Naive thymus-derived CD8-positive, alpha-beta T cell (primary cell): ENCODE measurements at places on chromosomes 11 and 22.

DNA sequence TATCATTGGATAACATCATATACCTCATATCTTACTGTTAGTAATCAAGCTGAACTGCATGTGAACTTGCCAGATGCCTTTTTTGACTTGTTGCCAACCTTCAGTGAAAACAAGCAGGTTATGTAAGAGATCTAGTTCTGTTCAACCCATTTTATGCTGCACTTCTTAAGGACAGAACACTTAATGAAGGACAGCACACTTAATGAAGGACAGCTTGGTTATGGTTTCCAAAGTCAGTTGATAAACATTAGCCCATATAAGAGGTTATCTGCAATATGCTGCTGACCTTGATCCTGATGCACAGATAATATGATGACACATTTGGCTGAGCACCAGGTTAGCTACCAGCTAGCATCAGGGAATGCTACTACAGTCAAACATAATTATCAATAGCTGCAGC lies 358.7 kb upstream of the PDGFD start:
- DNase-seq, result no peak
- H3K4me1 ChIP-seq, result no peaks in the 10 kb centered on the region
- H3K27ac ChIP-seq, result no peak overlapping the region
- H3K27me3 ChIP-seq, result no peaks in the 10 kb centered on the region
- no peaks in the 10 kb centered on the region for H3K36me3 ChIP-seq

GRCh38 chr11:96234866-96235441 lies 108.0 kb downstream of the MAML2 start:
- peak overlapping the region; percentile 71 for H3K27ac ChIP-seq
- no peak for DNase-seq
- H3K27me3 ChIP-seq, result no peaks in the 10 kb centered on the region
- H3K4me3 ChIP-seq, result no peak overlapping the region
- H3K36me3 ChIP-seq, result peaks cover 27% of the 10 kb centered on the region
- H3K4me1 ChIP-seq, result peaks cover 58% of the 10 kb centered on the region

GRCh38 chr11:35122308-35122707 lies 16.7 kb upstream of the CD44 start:
- H3K36me3 ChIP-seq, result no peaks in the 10 kb centered on the region
- H3K27me3 ChIP-seq, result no peaks in the 10 kb centered on the region
- peak overlapping the region; percentile 9 for H3K4me3 ChIP-seq
- peak overlapping the region; percentile 87 for H3K27ac ChIP-seq
- peaks cover 63% of the 10 kb centered on the region for H3K4me1 ChIP-seq
- peak; percentile 47 for DNase-seq

GRCh38 chr11:79026803-79027445 lies 413.9 kb downstream of the TENM4 start:
- H3K4me3 ChIP-seq, result no peak overlapping the region
- peaks cover 14% of the 10 kb centered on the region for H3K27me3 ChIP-seq
- no peaks in the 10 kb centered on the region for H3K4me1 ChIP-seq
- DNase-seq, result no peak

DNA sequence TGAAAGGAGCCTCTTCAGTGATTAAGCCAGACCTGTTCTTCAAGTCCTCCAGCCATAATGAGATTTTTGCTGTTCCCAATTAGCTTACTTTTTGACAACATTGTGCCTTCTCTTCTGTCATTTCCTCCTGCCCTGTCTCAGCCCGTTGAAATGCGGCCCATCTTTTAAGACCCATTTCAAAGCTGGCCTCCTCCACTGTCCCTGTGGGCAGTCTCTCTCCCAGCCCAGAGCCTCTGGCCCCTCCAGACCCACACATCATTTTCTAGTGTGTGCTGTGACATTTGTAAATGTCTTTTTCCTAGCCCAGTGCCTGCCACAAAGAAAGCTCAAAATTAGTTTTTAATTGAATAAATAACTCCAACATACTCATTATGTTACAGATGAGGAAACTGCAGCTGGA lies 70.9 kb downstream of the BUD13 start:
- no peaks in the 10 kb centered on the region for H3K36me3 ChIP-seq
- no peaks in the 10 kb centered on the region for H3K4me1 ChIP-seq
- no peak for DNase-seq
- no peak overlapping the region for H3K4me3 ChIP-seq
- H3K27ac ChIP-seq, result no peak overlapping the region
- peaks cover 8% of the 10 kb centered on the region for H3K27me3 ChIP-seq

DNA sequence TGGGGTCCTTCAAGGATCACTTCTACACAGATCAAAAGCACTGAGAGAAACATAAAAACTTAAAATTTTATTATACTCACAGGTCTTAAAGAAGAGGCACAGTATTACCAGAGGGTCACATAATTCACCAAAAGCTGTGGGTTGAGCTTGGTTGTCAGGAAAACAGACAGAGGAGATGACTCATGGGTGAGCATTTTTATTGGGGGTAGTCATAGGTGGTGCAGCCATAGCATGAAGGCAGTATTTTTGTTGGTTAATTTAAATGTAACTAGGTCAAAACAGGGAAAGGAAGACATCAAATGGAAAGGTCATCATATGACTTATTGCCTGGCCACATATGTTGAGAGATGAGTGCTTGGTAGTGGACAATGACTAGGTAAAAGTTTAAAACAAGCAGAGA lies 24.2 kb downstream of the OR5B17 start:
- H3K27ac ChIP-seq, result no peak overlapping the region
- DNase-seq, result no peak
- H3K27me3 ChIP-seq, result peaks cover 20% of the 10 kb centered on the region

DNA sequence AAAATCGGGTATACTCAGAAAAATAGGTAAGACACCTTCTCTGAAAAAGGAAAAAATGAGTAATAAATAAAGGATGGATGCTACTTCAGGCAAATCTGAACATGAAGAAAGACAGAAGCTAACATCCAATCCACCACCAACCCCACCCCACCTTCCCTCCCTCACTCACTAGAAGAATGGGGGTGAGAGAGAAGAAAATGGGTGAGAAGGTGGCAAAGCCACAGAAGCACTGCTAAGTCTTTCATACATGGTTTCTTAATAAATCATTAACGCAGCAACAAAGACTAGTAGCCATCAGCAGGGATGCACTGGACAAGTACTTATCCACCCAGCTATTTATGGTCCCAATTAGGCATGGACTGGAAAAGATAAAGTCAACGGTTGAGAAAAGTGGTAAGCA lies 5.9 kb downstream of the FHIP1B start:
- H3K27ac ChIP-seq, result no peak overlapping the region
- DNase-seq, result no peak
- H3K27me3 ChIP-seq, result no peaks in the 10 kb centered on the region
- no peak overlapping the region for H3K4me3 ChIP-seq

DNA sequence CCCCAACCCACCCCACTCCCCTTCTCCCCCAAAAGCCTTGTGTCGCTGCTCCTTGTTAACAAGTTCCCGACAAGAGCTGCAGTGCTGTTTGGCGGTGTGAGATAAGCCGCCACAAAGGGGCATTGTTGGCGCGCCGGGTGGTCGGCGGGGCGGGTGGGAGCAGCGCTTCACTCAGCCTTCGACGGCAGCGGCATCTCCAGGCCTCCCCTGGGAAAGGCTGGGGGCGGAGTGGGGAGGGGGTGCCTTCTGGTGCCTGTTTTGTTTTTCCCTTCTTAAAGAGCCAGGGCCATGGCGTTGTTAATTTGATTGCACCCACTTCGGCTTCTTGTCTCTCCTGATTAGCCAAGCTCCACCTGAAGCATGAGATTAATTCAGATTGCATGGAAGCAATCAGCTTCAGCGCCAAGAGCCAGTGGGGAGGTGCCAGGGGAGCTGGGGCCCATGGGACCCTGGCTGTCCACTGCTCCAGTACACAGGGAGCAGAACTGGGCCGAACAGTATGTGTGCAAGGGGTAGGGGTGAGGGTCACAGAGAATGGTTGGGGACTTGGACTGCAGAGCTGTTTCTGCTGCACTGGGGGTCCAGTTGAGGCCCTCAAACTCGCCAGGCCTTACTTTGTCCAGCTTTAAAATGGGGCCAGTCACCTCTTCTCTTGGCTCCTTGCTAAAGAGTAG lies 165.1 kb downstream of the CEP164 start:
- H3K27me3 ChIP-seq, result peaks cover 21% of the 10 kb centered on the region
- no peaks in the 10 kb centered on the region for H3K4me1 ChIP-seq
- H3K36me3 ChIP-seq, result no peaks in the 10 kb centered on the region
- H3K4me3 ChIP-seq, result no peak overlapping the region
- no peak for DNase-seq

DNA sequence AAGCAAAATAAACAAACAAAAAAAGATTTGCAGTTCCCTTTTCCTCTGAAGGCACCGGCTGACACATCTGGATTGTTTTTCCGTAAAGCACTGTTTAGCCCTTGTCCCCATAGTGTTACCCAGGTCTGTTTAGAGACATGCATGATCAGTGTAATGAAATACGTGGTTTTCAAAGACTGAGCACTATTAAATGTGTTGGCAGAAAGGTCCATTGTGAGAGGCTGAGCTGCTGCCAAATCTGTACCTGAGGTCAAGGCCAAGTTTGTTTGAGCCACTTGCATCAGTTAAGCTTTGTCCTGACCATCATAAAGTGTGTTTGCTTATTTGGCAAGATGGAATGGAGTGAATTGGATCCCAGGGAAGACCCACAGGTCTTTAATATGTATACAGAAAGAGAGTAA lies 26.3 kb downstream of the CTR9 start:
- no peak overlapping the region for H3K4me3 ChIP-seq
- DNase-seq, result no peak
- peaks cover 7% of the 10 kb centered on the region for H3K36me3 ChIP-seq
- H3K4me1 ChIP-seq, result no peaks in the 10 kb centered on the region
- no peaks in the 10 kb centered on the region for H3K27me3 ChIP-seq

DNA sequence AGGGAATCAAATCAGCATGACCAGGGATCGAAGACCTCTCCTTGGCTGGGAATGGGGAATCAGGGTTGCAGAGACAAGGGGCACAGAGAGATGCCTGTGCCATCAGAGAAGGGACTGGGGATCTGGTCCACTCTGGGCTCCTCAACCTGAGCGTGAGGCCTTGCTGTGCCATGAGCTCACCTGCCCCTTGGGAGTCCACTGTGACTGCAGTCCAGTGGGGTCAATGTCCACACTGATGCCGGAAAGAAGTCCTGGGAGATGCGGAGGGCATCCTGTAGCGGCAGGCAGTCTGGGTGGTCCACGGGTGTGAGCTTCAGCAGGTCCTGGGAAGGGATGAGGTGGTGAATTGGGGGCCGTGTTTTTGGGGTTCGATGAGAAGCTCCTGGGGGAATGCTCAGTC lies 7.3 kb upstream of the RGL4 start:
- DNase-seq, result no peak
- no peak overlapping the region for H3K4me3 ChIP-seq
- no peaks in the 10 kb centered on the region for H3K27me3 ChIP-seq
- H3K36me3 ChIP-seq, result no peaks in the 10 kb centered on the region

GRCh38 chr11:26742966-26743365 lies 21.1 kb upstream of the SLC5A12 start:
- no peaks in the 10 kb centered on the region for H3K27me3 ChIP-seq
- no peak overlapping the region for H3K27ac ChIP-seq
- H3K36me3 ChIP-seq, result no peaks in the 10 kb centered on the region
- H3K4me1 ChIP-seq, result no peaks in the 10 kb centered on the region
- H3K4me3 ChIP-seq, result no peak overlapping the region

- peaks cover 14% of the 10 kb centered on the region for H3K27me3 ChIP-seq
- no peak overlapping the region for H3K4me3 ChIP-seq
- peak overlapping the region; percentile 68 for H3K27ac ChIP-seq
- H3K36me3 ChIP-seq, result no peaks in the 10 kb centered on the region
Measured at GRCh38 chr11:125348674-125349309, 147.3 kb downstream of the FEZ1 start.

- H3K4me1 ChIP-seq, result peaks cover 13% of the 10 kb centered on the region
- H3K27me3 ChIP-seq, result peaks cover 5% of the 10 kb centered on the region
- H3K4me3 ChIP-seq, result no peak overlapping the region
- no peaks in the 10 kb centered on the region for H3K36me3 ChIP-seq
- H3K27ac ChIP-seq, result no peak overlapping the region
Measured at GRCh38 chr11:19955660-19956059, 204.6 kb downstream of the DBX1 start.

DNA sequence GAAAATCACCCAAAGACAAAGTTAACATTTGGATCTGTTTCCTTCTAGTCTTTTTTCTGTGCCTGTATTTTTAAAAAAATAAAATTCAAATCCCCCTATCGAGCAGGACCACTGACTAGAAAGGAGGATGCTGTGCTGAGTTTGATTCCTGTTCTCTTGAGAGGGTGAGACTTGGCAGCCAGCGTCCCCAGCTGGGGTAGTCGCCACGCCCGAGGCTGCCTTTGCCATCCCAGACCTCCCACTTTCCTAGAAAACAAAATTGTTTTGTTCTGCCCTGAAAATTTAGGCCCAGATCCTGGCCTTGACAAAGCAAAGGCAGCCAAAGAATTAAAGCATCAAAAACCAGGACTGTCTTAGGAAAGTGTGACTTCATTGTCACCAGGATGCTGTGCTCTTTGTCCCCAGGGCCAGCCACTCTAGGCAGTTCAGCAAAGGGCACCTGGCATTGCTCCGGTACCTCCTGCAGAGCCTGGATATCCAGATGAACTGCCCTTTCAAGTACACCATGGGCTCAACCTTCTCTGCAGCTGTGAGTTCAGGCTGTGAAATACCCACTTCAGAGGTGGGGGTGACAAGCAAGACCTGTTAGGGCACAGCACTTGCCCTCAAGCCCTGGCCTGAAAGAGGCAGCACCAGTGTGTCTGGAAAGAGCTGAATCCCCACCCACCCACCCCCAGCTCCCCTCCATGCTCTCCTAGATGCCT lies 44.6 kb downstream of the KCNQ1OT1 start:
- DNase-seq, result no peak
- peaks cover 49% of the 10 kb centered on the region for H3K36me3 ChIP-seq
- peak overlapping the region; percentile 31 for H3K27ac ChIP-seq
- no peaks in the 10 kb centered on the region for H3K27me3 ChIP-seq

DNA sequence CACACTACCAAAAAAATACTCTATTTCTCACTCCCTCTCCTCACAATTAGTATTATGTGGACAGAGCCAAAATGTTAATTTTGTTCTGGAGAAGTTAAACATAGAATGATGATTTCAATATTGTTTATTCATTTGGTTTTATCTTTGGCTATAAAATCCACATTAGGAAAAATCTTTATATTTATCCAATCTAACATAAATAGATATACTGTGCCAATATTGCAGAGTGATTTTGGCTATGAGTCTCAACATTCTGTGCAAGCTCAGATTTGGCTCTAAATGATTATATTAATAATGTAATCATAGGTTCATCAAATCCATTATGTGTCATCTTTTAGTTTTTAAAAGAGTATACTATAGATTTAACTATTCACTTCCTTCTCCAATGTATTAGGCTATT lies 667.5 kb upstream of the CHORDC1 start:
- H3K27ac ChIP-seq, result no peak overlapping the region
- H3K36me3 ChIP-seq, result no peaks in the 10 kb centered on the region
- DNase-seq, result no peak
- no peaks in the 10 kb centered on the region for H3K4me1 ChIP-seq
- H3K27me3 ChIP-seq, result no peaks in the 10 kb centered on the region

GRCh38 chr11:122917311-122917710 lies 34.8 kb downstream of the JHY start:
- H3K36me3 ChIP-seq, result no peaks in the 10 kb centered on the region
- H3K27me3 ChIP-seq, result no peaks in the 10 kb centered on the region
- H3K4me3 ChIP-seq, result no peak overlapping the region
- no peaks in the 10 kb centered on the region for H3K4me1 ChIP-seq
